ENCODE measurements at places on chromosomes 13 and 19.
A peak's percentile ranks its signal among the peaks of the same experiment; 100 is the strongest.

GRCh38 chr13:45674908-45675307 is 27.2 kb upstream of the CBY2 start:
- DNase-seq: peak; percentile 94

GRCh38 chr19:30428092-30428680 is 56.0 kb downstream of the ZNF536 start:
- no peak for DNase-seq

DNA sequence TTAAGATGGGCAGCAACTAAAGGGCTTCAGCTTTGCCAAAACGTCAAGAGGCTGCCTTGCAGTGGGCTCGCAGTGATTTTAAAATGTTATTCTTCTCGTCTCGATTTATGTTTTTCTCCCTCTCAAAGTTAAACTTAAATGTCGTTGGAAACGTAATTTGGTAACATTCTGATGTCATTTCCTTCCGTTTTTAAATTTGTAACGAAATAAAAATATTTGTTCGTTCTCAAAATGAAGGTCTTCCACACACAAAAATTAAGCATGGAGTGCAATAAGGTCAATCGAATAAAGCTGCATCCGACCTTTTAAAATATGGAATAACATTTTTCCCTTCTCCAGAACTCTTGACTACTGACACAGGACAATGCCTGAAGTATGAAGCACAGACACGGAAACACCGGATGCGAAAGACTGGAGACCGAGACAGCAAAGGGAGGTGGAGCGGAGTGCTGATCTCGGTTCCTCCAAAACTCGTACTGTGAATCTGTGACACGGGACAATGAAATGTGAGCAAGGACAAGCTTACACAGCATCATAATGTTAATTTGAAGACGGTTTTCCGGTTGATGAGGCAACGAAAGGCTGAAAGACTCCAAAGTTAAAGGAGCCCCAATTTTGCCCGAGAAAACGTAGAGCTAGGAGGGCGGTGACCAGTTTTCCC is 850 bp downstream of the MTMR6 start:
- DNase-seq: peak; percentile 70

- peak; percentile 55 for DNase-seq
Measured at GRCh38 chr19:39765091-39766076, 13.3 kb upstream of the LEUTX start.

DNA sequence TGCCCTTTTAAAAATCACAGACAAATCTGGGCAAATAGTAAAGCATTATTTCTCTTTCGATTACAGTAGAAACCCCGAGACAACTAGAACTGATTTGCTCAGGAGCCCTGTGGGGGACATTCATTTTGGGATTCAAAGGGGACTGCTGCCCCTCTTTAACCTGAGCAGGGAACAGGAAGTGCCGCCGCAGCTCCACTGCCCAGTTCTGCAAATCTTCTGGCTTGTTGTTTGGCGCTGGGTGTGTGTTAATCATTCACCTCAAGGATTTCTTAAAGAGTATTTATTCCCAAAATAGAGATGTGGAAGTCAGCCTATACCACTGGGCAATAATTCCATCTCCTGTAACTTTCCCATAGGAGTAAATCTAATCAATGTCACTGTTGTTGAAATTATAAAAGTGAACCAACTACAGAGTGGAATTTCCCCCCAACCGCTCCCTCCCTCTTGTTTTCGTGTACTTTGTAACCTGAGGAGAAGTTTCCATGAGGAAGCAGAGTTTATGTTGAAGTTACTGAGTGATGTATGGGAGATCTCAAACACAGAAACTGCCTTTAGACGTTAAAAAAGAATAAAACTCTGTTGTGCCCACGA is 515.8 kb downstream of the KLF12 start:
- DNase-seq: no peak

DNA sequence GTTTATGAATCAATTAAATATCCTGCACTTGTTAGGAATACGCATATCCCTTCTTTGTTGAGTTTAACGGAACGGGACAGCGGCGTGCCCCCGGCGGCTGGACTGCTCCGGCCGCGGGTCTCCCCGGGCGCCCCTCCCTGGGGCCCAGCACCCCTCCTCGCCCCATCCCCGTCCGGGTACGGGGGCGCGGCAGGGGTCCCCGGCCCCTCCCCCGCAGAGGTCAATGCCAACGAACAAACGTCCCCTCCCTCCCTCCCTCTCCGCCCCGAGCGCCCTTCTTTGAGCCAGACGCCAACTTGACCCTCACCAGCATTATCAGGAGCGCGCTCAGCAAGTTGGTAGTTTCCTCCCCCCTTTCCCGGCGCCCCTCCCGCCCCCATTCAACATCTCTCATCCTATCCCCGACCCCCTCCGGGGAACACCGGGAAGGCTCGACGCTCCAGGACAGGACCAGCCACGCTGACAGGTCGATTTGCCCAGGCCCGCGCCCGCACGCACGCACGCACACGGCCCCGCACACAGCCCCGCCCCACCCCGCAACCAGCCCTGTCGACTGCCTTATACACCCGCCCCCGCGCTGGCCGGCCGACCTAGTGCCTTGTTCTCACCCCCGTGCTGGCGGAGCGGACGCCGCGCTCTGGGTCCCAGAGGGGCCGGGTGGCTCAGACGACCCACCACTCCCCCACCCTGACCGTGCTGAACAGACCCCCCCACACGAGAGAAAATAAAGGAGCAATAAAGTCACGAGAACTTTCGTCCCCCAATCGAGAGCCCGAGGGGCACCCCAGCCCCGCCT is 5.0 kb downstream of the LYL1 start:
- no peak for DNase-seq

DNA sequence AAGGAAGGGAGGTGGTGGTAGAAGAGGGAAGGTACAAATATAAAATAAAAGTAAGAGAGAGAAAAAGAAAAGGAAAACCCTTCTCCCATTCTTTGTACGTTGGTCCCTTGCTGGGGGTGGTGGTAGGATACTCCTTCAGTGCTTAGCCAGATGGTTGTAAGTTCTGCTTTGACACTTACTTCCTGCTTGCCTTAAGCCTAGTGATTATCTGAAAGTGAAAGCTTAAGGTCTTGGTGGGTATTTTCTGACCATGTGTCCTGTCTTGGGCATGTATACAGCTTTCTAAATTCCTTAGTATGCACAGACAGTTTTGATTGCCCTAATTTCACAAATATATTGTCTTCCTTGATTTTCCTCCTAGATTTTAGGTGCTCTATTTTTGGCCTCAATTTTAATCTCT is 314.8 kb downstream of the PCDH17 start:
- no peak for DNase-seq

GRCh38 chr19:38182536-38183210 is 41.3 kb downstream of the DPF1 start:
- DNase-seq: peak; percentile 7

DNA sequence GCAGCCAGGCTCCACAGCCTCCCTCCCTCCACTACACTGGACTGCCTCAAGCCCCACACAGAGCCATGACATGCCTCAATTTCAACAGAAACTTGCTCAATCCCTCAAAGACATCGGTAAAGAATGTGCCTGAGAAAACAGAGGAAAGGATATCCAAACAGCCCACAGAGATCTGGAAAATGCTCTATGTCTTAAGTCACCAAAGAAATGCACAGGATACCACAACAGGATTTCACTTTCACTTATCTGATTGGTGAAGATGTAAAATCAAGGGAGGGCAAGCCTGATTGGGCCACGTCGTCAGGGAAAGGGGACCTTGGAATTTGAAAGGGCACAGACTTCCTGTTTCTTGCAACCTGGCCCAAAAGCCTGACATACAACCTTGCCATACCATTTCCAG is 14.2 kb downstream of the CACNA1A start:
- peak; percentile 74 for DNase-seq

GRCh38 chr19:375395-376110 is 31.0 kb upstream of the MIER2 start:
- DNase-seq: no peak

DNA sequence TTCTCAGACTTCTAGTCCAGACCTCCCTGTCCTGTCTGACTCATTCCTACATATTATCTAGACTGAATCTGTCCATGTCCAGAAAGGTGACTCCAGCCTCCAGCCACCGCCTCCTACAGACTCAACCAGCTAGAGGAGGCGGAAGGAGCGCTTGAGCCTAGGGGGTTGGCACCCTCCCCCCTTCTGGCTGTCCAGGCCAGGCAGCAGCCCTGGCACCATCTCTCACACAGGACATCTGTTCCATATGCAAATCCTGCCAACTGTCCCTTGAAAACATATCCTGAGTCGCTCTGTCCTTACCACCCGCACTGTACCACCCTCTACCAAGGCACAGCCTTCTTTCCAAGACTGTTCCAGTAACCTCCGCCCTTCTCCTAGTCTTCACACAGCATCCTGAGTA is 150.7 kb upstream of the WASF3 start:
- no peak for DNase-seq

DNA sequence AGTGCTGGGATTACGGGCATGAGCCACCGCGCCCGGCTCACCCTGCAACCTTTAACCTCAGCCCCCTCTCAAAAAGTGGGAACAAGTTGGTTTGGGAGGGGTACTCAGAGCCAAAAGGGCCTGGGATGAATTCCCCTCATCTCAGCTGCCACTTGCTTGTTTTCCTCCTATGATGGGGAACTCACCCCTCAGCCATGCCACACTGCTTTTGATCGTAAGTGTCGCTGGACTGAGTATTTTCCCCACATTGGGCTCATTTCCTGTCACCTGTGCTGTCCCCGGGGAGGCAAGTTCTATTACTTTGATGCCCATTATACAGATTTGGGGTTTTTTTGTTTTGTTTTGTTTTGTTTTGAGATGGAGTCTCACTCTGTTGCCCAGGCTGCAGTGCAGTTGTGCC is 6.5 kb downstream of the R3HDM4 start:
- no peak for DNase-seq

DNA sequence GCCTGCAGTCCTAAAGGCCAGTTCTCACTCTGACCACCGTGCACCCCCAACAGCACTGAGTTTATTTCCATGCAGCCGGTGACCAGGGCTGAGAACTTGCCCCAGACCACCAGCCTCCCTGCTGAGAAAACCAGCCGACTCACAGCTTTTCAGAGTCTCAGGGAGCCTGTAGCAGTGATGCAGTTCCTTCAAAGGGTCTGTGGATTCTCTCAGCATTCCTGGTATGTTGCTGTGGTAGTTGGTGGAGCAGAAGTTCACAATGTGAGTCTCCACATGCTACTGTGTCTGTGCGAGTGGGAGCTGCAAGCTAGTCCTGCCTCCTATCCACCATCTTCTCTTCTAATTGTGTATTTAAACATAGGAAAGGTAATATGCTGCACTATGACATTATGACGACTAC is 254.9 kb upstream of the KLF12 start:
- DNase-seq: no peak

DNA sequence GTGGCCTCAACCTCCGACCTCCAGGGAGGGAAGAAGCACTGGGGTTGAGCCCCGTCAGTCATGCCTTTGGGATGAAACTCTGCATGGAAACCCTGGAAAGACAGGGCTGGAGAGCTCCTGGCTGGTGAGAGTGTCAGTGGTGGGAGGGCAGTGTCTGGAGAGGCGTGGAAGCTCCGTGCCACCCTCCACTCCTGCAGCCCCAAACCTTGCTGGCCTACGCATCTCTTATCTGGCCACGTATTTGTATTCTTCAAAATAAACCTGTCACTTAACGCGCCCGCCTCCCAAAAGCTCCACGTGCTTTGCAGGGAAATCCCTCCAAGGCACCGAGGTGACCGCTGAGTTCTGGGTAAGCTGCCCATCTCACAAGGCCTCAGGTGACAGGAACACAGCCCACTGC is 84.3 kb downstream of the TEX29 start:
- DNase-seq: no peak

- DNase-seq: no peak
Measured at GRCh38 chr13:101655435-101655834, 203.0 kb downstream of the ITGBL1 start.

DNA sequence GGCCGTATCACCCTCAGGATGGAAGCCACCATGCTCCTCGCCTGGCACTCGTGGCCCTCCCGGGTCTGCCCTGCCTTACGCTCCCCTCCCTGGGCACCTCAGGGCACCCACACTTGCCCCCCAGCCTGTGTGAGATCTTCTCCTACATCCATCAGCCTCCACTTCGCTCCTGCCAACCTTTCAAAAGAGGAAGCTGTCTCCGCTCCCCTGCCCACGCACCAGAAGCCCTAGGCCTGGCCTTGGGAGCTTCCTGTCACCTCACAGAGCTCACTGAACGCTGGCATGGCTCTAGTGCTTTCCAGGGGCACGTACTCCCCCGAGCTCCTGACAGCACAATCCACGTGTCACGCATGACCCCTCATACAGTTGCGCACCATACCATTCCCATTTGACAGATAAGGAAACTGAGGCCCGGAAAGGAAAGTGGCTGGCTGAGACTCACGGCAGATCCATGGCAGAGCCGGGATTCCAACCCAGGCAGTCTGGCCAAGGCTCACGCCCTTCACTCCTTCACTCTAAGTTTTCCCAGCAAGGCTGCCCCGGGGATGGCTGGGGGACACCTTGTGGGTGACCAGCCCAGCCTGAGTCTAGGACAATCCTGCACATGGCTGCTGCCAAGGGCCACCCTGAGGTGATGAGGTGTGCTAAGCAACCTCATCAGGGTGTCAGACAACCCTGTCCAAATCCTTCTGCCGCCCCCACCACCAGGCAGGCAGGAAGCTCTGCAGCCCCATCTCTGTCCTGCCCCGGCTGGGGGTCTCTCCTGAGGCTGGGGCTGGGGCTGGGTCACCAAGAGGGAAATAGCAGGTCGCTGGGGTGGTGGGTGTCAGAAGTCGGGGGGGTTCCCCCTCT is 19.3 kb downstream of the PPP1R12C start:
- DNase-seq: no peak

DNA sequence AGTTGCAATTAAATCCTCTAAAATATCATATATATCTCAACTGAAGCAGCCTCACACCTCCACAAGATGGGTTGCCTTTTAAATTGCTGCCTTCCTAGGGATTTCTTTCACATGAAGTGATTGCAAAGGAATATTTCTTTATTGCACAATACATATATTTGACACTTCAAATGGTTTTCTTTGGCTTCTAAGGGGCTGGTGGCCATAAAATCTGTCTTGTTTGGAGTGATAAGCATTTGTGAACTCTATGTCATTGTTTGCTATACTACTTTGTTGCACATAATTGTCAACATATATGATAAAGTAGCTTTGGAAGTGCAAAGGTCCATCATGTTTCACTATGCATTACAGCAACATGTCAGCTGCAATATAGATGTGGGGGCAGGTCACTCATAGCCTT is 2380.9 kb downstream of the PCDH9 start:
- DNase-seq: no peak

DNA sequence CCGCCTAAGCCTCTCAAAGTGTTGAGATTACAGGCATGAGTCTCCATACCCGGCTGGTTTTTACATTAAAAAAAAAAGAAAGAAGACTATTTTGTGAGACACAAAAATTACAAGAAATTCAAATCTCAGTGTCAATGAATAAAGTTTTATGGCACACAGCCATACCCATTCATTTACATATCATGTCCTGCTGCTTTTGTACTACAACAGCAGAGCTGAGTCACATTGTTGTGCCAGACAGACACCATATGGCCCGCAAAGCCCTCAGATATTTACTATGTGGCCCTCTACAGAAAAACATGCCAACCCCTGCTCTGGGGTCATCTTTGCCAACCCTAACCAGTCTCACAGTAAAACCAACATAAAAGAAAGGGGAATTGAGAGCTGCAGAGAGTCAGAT is 5.3 kb downstream of the SMIM7 start:
- DNase-seq: no peak

GRCh38 chr19:12872941-12873890 is 8.0 kb downstream of the DNASE2 start:
- peak; percentile 77 for DNase-seq

- no peak for DNase-seq
Measured at GRCh38 chr19:38395381-38396114, 7.1 kb downstream of the SPRED3 start.

- peak; percentile 33 for DNase-seq
Measured at GRCh38 chr19:17679526-17680229, 8.5 kb downstream of the UNC13A start.

Measured in EH (cell line).